ENCODE measurements at places on chromosomes 16 and 17.

- no peak for DNase-seq
These were observed 13.8 kb downstream of the CHP2 start for GRCh38 chr16:23768581-23768980.

GRCh38 chr16:89599451-89599858, 14.0 kb upstream of the DPEP1 start:
- DNase-seq, result no peak

- DNase-seq, result peak; percentile 86
These were observed 10.7 kb upstream of the LITAF start for GRCh38 chr16:11597235-11598095.

GRCh38 chr16:89633064-89633631, 19.7 kb downstream of the DPEP1 start:
- no peak for DNase-seq

GRCh38 chr17:1021147-1021546, 24.2 kb downstream of the TIMM22 start:
- DNase-seq, result no peak

GRCh38 chr16:71360378-71360777, 1.9 kb downstream of the CALB2 start:
- no peak for DNase-seq

DNA sequence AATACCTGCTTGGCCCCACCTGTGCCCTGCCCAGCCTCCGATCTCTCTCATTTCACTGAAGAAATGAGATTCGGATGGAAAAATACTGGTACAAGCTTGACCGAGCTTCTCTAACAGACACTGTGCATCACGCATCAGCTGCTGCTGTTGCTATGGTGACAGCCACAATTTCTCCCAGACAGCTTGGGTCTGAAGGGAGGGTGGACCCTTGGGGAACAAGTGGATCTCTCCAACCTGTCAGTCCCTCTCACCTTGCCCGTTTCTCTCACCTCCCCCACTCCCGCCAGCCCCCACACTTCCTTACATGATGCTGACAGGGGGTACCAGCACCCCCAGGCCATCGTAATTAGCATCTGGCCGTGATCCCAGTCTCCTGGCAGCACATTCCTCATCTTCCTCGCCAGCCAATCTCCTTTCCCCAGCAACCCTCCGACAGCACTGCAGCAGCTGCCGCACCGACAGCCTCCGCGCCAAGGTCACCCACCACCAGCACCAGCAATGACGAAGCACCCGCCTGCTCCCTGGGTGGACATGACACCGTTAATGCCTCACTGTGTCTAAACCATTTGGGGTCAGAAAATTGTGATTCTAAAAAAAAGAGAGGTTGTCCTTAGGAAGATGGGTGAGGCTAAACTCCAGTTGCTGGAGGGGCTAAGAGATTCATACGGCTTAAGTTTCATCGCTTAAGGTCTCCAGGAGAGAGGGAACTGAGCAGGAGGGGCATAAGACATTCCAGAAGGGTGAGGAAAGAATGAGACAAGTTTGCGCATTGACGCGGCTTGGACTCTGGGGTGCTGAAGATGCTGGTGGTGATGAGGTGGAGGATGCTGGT, 58.6 kb upstream of the TNRC6A start:
- DNase-seq, result peak; percentile 97

DNA sequence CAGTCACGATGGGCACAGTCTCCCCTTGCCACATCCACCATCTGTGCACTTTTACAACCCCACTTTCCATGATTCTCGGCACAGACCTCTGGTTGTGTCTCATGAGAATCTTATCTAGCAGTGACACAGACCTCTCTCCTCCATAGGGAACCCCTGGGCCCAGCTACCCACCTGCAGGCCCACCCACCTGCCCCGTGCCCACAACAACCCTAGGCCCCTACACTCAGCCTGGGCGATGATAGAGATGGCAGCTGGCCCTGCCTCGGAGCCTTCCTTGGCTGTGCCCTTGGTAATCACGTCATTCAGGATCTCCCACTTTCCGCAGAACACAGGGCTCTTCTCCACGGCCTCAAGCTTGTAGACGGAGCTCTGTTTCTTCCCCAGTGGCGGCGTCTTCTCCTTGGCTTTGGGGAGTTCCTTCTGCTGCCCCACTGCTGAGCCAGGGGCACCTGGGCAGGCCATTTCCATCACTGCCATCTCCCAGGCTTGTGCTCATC, 26.5 kb downstream of the MAP3K14 start:
- DNase-seq, result no peak

DNA sequence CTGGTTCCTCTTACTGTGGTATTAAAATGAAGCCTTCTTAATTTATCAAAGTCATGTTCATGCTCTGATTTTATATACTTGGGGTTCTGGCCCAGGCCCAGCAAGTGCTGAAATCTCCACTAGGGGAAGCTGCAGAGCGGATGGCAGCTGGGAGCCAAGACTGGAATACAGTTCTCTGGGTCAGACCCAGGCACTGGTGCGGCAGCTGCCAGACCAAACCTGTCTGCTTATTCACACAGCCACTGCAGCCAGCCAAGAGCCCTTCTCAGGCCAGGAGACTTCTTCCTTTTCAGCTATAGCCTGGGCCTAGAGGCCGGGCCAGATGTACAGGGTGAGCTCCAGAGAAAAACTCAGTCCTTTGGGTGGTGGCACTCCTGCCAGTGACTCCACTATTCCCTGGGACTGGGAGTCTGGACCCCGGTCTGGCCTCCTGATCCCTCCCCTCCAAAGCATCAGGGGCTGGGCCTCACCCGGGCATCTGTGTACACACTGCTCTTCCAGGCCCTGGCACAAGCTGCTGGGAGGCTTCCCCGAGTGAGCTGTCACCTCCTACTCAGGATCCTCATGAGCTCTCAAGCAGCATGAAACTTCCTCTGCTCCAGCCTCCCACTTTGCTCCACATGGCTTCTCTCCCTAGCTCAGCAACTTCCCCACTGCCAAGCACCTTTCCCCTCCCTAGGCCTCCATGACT, 24.4 kb downstream of the ATP6V0D1 start:
- no peak for DNase-seq

- DNase-seq, result peak; percentile 86
These were observed 34.7 kb upstream of the RBBP6 start for GRCh38 chr16:24504472-24505345.

- DNase-seq, result no peak
These were observed 50.8 kb downstream of the PITPNM3 start for GRCh38 chr17:6505425-6506142.

- no peak for DNase-seq
These were observed 66.7 kb downstream of the MMD start for GRCh38 chr17:55354941-55355340.

GRCh38 chr16:65773301-65773874, 593.1 kb upstream of the CDH5 start:
- peak; percentile 40 for DNase-seq

DNA sequence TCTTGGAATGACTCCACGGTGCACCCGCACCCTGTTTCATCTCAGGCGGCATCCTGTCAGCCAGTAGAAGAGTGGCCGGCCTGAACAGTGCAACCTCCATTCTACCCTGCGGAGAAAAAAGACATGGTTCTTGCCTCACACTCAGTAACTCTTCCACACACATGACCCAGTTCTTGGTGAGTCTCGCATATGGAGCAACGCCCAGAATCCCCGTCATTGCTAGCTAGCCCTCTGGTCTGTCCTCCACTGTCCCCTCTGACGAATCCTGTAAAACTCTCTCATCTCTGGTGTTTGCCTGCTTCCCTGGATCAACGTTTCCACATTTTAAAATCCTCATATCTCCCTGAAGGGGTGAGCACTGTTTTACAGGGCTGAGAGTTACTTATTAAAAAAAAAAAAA, 4.2 kb upstream of the RDM1 start:
- DNase-seq, result no peak

GRCh38 chr17:77973953-77974352, 15.4 kb downstream of the TNRC6C start:
- DNase-seq, result no peak

GRCh38 chr17:21164216-21164615, 37.5 kb downstream of the DHRS7B start:
- DNase-seq, result no peak

DNA sequence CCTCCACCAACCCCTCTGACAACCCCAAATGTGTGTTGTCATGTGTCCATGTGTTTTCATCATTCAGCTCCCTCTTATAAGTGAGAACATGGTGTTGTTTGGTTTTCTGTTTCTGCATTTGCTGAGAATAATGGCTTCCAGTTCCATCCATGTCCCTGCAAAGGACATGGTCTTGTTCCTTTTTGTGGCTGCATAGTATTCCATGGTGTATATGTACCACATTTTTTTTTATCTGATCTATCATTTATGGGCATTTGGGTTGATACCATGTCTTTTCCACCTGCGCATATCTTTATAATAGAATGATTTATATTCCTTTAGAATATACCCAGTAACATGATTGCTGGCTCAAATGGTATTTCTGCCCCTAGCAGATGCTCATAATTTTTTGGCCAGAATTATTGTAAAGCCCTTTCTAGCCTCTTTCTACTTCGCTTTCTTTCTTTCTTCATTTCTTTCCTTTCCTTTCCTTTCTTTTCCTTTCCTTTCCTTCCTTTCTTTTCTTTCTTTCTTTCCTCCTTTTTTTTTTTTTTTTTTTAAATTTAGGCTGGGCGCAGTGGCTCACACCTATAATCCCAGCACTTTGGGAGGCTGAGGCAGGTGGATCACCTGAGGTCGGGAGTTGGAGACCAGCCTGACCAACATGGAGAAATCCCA, 12.7 kb downstream of the REXO5 start:
- no peak for DNase-seq

DNA sequence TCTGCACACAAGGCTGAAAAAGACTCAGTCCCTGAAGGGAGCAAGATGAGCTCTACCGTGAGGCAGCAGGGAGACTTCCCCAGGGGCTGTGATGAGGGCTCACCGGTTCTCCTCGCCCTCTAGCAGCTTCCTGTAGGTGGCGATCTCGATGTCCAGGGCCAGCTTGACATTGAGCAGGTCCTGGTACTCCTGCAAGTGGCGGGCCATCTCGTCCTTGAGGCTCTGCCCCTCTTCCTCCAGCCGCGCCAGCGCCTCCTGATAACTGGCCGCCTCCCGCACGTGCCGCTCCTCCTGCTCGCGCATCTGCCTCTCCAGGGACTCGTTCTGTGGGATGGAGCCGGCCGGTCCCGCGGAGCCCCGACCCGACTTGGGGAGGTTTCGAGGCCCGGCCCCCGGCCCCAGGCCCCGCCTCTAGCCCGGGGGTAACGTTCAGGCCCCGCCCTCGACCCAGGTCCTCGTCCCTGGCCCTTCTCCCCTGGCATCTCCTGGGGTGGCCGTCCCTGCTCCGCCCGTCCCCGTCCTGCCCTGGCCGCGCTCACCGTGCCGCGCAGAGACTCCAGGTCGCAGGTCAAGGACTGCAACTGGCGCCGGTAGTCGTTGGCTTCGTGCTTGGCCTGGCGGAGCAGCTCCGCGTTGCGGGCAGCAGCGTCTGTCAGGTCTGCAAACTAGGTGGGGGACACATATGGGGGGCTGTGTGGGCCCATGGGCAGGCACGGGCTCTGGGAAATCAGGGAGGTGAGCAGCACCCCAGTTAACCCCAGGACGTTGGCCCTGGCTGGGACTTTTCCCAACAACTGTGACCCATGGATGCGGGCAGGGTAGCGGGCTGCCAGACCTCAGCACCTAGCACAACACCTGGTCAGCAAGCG, 3.9 kb downstream of the GFAP start:
- peak; percentile 83 for DNase-seq

- peak; percentile 24 for DNase-seq
These were observed 16.5 kb downstream of the ANKRD11 start for GRCh38 chr16:89473791-89474414.

DNA sequence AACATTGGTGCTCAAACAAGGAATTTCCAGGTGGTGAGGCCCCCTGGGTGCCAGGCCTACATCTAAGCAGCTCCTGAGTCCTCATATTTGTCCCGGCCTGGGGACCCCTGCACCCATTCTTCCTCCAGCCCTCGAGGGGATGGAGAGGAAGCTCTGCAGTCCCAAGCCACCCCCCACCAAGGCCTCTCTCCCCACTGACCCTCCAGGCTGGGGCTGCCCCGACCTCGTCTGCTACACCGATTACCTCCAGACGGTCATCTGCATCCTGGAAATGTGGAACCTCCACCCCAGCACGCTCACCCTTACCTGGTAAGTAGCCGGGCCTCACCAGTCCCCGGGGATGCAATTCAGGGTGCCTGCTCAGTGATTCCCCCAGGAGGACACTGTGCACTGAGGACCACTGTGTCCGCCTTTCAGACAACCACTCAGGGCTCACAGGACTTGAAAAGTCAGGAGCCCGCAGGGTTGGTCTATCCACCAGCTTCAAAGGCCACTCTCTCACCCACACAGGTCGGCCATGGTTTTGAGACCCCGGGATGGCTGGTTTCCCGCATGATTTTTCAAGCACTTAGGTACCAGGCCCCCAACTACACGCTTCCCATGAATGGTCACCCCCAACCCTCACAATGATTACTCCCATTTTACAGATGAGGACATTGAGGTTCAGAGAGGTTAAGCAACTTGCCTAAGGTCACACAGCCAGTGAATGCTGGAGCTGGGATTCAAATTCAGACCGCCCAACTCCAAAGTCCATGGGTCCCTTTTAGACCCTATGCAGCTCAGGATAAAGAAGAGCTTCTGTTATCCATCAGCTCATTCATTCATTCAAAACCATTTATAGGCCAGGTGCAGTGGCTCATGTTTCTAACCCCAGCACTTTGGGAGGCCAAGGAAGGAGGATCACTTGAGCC, 32.4 kb downstream of the IL21R start:
- no peak for DNase-seq

DNA sequence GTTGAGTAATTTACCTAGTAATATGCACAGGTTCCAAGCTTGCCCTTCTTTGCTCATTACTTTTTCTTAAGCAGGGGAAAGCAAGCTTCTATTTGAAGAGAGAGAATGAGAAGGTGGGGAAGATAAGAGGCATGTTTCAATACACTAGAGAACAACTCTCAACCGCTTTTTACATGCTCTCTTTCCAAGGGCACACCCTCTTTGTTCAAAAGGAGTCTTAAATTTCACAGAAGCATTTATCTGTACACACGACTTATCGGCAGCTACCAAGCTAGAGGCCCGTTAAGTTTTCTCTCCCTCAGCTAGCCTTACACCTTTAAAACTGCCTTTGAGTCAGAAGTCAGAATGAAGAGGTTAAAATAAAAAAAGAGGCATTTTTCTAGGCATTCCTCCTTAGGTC, 79.6 kb downstream of the STH start:
- no peak for DNase-seq

DNA sequence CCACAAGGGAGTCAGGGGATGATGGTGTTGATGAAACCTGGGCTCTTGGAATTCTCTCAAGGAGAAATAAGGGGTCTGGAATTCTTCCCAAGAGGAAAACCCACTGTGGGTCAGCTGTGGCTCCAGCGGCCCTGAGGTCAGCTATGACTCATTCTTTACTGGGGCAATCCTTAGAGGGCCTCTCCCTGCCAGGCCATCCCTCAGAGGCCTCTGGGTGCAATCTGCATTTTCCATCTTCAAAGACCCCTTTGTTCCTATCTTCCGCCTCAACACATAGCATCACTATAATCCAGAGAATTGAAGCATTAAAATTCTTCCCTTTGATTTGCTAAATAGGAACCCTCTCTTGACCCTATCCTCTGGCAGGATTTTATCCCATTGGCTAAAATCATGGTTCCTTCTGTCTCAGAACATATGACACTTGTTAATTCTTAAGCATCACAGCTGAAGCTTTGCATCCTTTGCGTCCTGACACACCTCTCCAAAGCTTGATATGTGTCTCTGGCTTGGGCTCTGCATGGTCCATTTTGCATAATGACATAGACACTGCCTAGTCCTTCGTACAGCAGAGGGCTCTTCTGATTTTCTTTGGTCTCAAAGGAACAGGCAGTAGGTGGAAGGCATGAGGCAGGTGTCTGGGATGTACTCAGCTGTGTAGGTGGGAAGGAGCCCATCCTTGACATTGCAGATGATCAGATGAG, 4.4 kb upstream of the KRT37 start:
- peak; percentile 18 for DNase-seq

Data from eye (tissue), 1 donor.